ENCODE measurements at places on chromosomes 12 and 14. TPM values are rescaled to one million over a fixed set of nuclear protein-coding genes. Genes with fewer than 3 reads are reported as not detected.

- H3K36me3 ChIP-seq, result no peaks in the 10 kb centered on the region
- peaks cover 9% of the 10 kb centered on the region for H3K4me1 ChIP-seq
- no peak for DNase-seq
- no peak overlapping the region for H3K4me3 ChIP-seq
- no peaks in the 10 kb centered on the region for H3K27me3 ChIP-seq
These were observed 21.1 kb downstream of the TMED8 start for GRCh38 chr14:77355811-77356210.

GRCh38 chr12:93868771-93869170, 191.6 kb downstream of the CRADD start:
- no peak overlapping the region for H3K27ac ChIP-seq
- no peaks in the 10 kb centered on the region for H3K27me3 ChIP-seq
- H3K36me3 ChIP-seq, result peaks cover 4% of the 10 kb centered on the region

DNA sequence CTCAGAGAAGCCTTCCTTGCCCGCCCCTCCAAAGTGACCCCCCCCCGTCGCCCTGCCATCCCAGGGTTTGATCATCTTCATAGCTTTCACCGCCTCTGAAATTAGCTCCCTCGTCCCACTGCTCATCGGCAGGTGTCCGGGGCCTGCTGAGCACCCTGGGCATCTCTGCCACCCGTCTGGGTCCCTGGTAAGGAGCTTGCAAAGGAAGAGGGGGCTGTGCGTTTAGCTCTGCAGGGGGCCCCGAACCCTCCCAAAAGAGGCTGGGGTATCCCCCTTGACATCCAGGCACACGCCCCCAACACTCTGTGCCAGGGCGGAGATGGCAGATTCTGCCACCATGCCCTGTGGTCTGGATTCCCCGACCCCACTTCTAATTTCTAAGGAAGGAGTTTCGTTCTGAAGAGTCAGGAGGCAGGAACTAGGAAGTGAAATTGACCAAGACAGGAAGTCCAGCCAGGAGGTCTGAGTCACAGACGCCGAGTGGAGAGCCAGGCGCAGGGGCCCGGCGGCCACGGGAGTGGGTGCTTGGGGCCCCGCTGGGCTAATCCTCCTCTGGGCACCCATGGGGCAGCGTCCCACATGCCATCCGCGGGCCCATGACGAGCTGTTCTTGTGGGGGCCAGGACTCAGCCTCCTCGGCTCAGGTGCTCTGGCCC, 95.7 kb downstream of the RFLNA start:
- H3K4me1 ChIP-seq, result peaks cover 28% of the 10 kb centered on the region
- H3K27ac ChIP-seq, result no peak overlapping the region
- H3K36me3 ChIP-seq, result peaks cover 2% of the 10 kb centered on the region
- peak overlapping the region; percentile 87 for H3K4me3 ChIP-seq
- DNase-seq, result no peak

DNA sequence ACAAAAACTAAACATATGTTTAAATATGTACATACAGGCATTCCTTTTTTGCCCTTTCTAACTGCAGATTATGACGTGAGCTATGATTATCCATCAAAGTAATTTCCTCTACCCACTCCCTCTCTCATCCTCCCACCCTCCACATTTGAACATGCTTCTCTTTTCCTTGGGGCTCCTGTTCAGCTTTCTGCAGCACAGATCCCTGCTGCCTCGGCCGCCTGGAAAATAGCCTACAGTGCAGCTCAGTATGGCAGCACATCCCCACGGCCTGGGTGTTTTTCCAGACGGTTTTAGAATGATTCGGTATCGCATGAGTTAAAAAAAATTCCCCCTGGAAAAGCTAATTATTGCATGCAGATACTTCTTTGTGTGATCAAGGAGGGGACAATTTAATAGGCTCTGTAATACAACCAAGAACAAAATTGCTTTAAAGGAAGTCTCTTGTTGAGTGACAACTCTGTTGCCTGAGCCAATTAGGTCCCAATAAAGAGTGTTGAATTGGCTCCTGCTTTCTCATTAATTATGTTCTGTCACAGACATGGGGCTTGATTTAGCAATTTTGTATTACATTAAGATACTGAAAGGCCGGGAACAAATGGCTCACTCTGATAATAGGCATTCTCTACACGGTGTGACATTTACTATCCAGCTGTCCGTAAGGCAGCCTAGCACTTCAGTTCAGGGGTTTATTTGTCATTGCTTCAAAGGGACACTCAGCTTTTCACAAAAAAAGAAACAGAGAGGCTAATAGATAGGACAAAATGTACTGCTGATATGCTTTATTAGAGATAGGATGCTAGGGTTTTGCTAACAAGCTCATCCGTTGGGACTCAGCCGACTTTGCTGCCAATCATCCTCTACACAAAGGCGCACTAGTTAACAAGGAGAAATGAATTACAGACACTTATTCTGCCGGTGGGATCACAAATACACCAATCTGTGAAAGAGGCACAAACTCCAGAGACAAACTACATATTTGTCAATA, 285.8 kb upstream of the G2E3 start:
- no peaks in the 10 kb centered on the region for H3K4me1 ChIP-seq
- no peak overlapping the region for H3K4me3 ChIP-seq
- H3K27ac ChIP-seq, result no peak overlapping the region
- H3K36me3 ChIP-seq, result no peaks in the 10 kb centered on the region

DNA sequence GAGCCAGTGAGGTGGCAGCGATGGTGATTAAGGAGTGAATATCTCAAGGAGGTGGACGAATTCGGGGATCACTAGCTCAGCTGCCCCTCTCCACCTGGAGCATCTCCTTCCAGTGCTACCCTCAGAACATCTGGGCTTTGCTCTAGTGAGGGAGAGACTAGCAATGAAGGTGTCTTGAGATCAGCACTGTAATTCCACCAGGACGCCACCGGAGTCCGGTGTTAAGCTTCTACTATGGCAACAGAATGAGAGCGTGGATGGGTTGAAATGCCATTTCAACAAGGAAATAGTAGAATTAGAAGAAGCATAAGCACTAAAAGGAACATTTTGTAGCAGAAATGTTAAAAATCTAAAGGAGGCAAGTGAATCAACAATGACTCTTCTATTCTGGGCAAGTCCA, 61.1 kb downstream of the NTF3 start:
- H3K4me1 ChIP-seq, result no peaks in the 10 kb centered on the region
- H3K27me3 ChIP-seq, result peaks cover 31% of the 10 kb centered on the region
- DNase-seq, result no peak
- H3K36me3 ChIP-seq, result no peaks in the 10 kb centered on the region

The FGF6 gene
- not detected for total RNA-seq

The SLC11A2 gene
- 51.5 TPM for total RNA-seq

DNA sequence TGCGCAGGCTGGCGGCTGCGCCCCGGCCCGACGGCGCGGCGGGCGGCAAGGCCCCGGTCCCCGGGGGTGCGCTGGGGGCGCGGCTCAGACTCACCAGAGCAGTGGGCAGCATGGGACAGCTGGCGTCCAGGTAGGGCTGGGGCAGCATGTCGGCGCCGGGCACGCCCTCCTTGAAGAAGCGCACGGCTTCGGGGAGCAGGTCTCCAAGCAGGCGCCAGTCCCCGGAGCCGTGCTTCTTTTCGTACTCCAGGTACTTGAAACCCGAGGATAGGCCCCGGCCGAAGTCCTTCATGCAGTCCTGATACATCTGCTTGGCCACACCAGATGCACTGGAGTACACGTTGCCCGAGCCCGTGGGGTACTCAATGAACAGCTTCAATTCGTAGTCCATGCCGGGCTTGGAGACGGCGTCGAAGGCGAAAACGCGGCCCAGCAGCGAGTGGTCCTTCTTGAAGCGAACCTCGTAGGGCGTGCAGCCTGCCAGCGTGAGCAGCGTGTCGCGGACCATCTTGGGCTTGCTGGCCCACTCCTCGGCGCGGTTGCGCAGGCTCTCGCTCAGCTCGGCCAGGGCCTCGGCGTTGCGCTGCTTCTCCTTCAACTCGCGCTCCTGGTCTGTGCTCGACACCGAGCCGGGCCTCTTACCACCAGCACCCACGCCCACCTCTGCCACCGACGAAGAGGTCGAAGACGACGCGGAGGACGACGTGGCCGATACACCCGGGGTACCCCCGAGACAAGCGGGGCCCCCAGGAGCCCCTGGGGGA, 2.2 kb downstream of the IRF2BPL start:
- peaks cover 36% of the 10 kb centered on the region for H3K4me1 ChIP-seq
- DNase-seq, result no peak
- peak overlapping the region; percentile 98 for H3K4me3 ChIP-seq
- H3K27me3 ChIP-seq, result no peaks in the 10 kb centered on the region

The CDKN1B gene
- total RNA-seq, result 202 TPM

The PSMA6 gene
- 115 TPM for total RNA-seq

All from T-helper 17 cell (primary cell).